ENCODE measurements at places on chromosomes 2 and 18. TPM values are rescaled to one million over a fixed set of nuclear protein-coding genes. Genes with fewer than 3 reads are reported as not detected.

DNA sequence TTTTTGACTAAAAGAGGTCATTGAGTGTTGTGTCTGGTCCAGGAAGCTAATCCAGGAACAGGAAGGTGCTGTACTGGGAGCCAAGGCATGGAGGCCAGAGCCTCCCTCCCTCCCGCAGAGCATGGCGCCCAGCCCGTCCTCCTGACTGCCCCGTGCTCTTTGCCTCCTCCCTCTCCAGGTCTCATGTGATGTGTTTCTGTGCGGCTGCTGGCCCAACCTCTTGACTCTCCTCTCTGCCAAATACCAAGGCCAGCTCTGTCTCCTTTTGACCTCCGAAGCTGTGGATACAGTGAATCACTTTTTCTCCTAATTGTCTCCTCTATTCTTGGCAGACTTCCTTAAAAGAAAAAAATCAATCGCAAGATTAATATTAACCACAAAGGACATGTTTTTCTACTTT, 284.1 kb downstream of the PHLPP1 start:
- H3K27ac ChIP-seq, result no peak overlapping the region
- DNase-seq, result no peak
- H3K4me3 ChIP-seq, result no peak overlapping the region
- no peaks in the 10 kb centered on the region for H3K27me3 ChIP-seq
- H3K36me3 ChIP-seq, result no peaks in the 10 kb centered on the region
- no peaks in the 10 kb centered on the region for H3K4me1 ChIP-seq

- H3K27me3 ChIP-seq, result peaks cover 1% of the 10 kb centered on the region
- no peaks in the 10 kb centered on the region for H3K4me1 ChIP-seq
- no peak overlapping the region for H3K4me3 ChIP-seq
These were observed 12.2 kb upstream of the ATP6V1B1 start for GRCh38 chr2:70923378-70924015.

GRCh38 chr2:237051861-237052260, 33.8 kb upstream of the COPS8 start:
- H3K27ac ChIP-seq, result no peak overlapping the region
- H3K27me3 ChIP-seq, result peaks cover 4% of the 10 kb centered on the region
- no peak overlapping the region for H3K4me3 ChIP-seq
- H3K4me1 ChIP-seq, result no peaks in the 10 kb centered on the region

DNA sequence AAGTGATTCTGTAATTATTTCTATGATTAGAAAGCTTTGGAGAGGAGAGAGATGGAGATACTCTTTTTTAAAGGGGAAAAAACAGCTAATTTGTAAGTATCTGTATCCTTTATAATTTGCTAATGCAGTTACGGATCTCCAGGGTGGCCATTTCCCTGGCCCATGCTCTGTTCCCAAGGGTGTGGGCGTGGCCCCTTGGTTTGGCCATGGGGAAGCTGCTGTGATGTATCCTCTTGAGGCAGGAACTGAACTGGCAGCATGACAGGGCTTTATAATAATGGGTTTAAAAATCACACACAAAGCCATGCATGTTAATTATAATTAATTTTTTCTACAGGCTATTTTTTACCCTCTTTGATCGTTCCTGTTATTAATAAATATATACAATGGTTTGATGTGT, 27.0 kb downstream of the TRAPPC12 start:
- no peak overlapping the region for H3K27ac ChIP-seq
- H3K36me3 ChIP-seq, result peaks cover 43% of the 10 kb centered on the region
- H3K4me3 ChIP-seq, result no peak overlapping the region

- DNase-seq, result no peak
- H3K27ac ChIP-seq, result no peak overlapping the region
- no peak overlapping the region for H3K4me3 ChIP-seq
- H3K4me1 ChIP-seq, result no peaks in the 10 kb centered on the region
These were observed 72.6 kb downstream of the TRABD2A start for GRCh38 chr2:84808279-84808678.

- H3K36me3 ChIP-seq, result peaks cover 22% of the 10 kb centered on the region
- peak overlapping the region; percentile 92 for H3K27ac ChIP-seq
- peak; percentile 36 for DNase-seq
- H3K4me1 ChIP-seq, result peaks cover 33% of the 10 kb centered on the region
These were observed 1.1 kb downstream of the LMAN1 start for GRCh38 chr18:59357928-59358327.

DNA sequence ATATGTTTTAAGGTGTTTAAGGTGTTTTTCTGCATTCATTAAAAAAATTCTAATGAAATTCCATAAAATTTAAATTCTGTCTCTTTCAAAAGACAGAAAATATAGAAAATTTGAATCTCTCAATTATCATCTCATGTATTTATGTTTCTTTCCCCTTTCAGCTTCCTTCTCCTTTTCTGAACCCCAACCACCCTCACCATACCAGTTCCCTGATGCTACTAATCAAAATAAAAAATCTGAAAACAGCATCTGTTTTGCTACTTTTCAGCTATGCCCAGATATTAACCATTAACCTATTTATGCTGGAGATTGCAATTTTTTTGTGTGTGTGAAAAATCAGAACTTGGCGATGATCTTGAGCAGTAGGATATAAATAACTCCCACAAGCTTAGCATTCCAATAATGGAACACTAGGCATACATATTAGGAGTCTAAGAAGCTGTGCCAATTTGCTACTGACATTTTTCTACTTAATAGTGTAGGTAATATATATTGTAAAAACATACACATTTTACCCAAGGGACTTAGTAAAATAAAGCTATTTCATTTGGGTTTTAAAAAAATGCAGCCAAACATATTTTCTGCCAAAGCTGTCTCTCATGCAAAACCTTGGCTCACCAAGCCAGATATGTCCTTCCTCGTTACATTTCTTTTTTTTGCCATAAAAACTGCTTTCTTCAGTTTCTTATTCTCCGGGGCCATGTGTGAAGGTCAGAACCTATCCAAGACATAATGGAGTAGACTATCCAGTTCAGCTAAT, 32.6 kb upstream of the AGPS start:
- no peaks in the 10 kb centered on the region for H3K4me1 ChIP-seq
- no peaks in the 10 kb centered on the region for H3K36me3 ChIP-seq
- no peak for DNase-seq
- no peak overlapping the region for H3K4me3 ChIP-seq
- H3K27ac ChIP-seq, result no peak overlapping the region

DNA sequence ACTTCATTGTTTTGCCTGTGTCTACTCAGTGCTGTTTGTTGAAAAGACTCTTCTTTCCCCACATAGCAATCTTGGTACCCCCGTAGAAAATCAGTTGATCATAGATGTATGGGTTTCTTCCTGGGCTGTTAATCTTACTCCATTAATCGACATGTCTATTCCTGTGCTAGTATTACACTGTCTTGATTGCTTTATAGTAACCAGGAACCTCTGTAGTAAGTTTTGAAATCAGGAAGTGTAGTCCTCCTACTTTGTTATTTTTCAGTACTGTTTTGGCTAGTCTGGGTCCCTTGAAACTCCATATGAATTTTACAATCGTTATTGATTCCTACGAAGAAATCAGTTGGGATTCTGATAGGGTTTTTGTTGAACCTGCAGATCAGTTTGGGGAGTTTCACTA, 78.8 kb upstream of the FAM136A start:
- no peaks in the 10 kb centered on the region for H3K36me3 ChIP-seq
- no peak overlapping the region for H3K27ac ChIP-seq
- H3K27me3 ChIP-seq, result peaks cover 9% of the 10 kb centered on the region
- DNase-seq, result no peak

DNA sequence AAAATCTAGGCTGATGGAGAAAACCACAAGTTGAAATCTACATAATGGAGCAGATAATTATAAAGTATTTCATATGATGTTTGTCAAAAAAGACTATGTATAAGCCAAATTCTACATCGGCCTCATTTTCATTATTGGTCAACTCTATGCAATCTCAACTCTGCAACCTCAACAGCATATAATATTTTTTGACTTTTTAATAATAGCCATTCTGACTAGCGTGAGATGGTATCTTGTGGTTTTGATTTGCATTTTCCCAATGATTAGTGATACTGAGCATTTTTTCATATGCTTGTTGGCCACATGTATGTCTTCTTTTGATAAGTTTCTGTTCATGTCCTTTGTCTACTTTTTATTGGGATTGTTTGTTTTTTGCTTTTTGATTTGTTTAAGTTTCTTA, 496.1 kb upstream of the SLC39A10 start:
- no peak overlapping the region for H3K4me3 ChIP-seq
- H3K27ac ChIP-seq, result no peak overlapping the region
- peaks cover 2% of the 10 kb centered on the region for H3K27me3 ChIP-seq
- no peaks in the 10 kb centered on the region for H3K4me1 ChIP-seq
- no peak for DNase-seq

DNA sequence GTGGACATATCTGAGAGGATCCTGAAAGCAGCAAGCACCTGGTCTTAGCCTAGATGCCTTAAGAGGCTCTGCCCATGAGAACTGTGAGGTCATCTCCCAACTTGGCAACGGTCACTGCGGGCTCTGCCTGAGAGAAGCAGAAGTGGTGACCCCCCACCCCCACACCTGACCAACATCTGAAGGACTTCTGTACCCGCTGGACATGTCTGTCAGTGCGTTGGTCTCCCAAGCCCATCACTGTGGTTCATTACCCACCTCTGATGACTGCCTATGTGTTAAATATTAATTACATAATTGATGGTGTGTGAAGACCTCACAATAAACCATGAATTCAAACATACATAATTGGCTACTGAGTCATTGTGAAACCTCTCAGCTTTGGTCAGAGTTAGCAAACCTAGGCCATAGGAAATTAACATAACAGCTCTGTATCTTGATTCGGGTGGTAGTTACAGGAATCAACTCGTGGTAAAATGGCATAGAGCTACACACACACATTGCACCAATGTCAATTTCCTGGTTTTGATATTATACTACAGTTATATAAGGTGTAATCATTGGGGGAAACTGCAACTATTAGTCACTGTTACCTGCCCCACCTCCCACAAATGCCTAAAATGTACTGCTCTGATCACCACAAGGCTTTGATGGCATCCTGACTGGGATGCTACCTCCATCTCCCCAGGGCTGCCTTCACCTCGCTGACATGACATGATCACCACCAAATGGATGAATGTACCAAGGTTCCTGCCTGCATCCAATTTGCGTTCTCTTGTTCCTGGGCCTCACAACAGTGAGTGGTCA, 4.3 kb upstream of the GALNT1 start:
- no peak overlapping the region for H3K4me3 ChIP-seq
- no peaks in the 10 kb centered on the region for H3K27me3 ChIP-seq
- DNase-seq, result no peak
- no peak overlapping the region for H3K27ac ChIP-seq
- peaks cover 25% of the 10 kb centered on the region for H3K4me1 ChIP-seq

- no peaks in the 10 kb centered on the region for H3K36me3 ChIP-seq
- DNase-seq, result no peak
- H3K27ac ChIP-seq, result peak overlapping the region; percentile 69
- peak overlapping the region; percentile 67 for H3K4me3 ChIP-seq
- H3K27me3 ChIP-seq, result no peaks in the 10 kb centered on the region
- H3K4me1 ChIP-seq, result peaks cover 67% of the 10 kb centered on the region
These were observed 106.4 kb downstream of the POLR1A start for GRCh38 chr2:85999061-85999831.

The CNDP1 gene
- 0.15 TPM for total RNA-seq

The MAL gene
- total RNA-seq, result 130 TPM

The ALK gene
- total RNA-seq, result not detected
